Activated CD8-positive, alpha-beta memory T cell treated with anti-CD3 and anti-CD28 coated beads, Interleukin-2, amount 10 ng/mL, durations not matched to agents 7 days and 5 days (primary cell): ENCODE measurements at places on chromosomes 16 and 17.

- DNase-seq: no peak
These were observed 7.7 kb upstream of the CEP295NL start for GRCh38 chr17:78910497-78911284.

DNA sequence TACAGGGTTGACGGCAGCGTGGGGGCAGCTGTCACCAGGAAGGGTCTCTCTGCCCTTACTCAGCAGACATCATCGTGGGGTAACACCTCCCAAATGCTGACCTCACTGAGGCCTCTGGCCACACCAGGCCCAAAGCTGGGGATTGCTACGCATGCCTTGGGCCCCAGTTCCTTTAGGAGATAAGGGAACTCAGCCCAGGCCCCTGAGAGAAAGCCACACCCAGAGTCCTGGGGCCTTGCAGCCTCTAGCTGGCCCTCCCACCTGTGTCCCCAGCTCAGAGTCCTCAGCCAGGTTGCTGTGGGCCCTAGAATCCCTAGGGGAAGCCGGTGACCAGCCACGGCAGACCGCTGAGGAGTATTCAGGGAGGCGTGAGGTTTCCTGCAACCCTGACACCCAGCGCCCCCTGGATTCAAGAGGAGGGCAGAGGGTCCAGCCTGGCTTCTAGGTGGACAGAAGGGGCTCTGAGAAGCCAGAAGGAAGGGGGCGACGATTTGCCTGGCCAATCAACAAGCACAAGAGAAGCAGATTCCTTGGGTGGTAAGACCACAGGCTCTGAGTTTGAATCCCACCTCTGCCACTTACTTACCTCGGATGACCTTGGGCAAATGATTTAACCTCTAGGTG, 10.3 kb upstream of the GINS2 start:
- no peak for DNase-seq

DNA sequence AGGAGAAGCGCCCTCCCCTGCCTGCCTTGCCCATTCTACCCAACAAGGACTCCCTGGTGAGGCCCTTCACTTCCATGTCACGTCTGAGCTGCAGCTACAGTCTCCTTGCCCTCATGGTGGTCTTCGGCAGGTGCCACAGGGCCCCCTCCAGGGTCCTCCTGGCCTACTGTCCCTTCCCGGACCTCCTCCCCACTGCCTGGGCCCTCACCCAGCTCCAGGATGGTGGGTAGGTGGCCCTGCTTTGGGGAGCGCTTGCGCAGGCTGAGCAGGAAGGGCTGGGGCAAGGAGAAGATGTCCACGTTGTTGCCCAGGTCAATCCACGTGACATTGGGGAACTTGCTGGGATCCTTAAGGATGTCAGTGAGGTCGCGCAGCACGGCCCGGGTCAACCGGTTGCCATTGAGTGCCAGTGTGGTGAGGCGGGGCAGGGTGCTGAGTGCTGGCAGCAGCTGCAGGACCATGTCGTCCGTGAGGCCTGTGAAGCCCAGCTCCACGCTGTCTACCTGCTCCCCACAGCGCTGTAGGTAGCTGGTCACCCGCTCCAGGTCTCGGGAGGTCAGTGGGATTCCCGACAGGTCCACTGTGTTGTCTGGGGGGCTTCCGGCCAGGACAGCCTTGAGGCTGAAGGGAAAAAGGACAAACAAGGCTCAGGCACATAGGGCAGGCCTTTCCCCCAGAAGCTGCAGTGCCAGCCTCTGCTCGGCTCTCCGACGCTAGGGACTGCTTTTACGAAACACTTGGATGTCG, 28.3 kb downstream of the TRPV2 start:
- no peak for DNase-seq

DNA sequence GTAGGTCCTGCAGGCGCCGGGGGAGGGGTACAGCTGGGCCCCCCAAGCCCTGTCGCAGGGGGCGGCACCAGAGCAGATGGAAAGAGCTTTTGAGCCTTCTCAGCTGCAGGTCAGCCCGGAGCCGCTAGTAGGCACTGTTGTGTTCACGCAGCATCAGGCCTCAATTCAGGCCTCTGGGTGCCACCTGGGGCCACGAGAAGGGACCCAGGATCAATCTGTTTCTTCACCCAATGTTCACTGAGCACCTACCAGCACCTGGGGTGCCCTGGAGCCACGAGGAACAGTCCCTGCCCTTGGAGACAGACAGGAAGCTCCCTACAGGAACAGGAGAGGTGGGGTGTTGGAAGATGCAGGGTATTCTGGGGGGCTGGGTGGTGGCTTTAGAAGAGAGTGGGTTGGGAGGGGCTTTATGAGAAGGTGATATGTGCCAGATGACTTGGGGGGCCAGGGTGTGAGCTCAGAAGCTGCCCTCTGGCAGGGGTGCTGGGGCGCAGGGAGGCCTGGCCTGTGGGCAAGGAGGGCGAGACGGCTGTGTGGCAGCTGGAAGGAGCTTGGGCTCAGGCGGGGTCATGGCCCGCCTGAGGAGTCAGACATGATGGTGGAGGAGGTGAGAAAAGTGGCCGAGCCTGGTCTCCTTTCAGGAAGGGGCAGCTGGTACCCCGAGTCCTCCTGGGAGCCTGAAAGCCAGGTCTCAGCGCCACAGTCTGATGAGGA, 121.9 kb upstream of the GSE1 start:
- DNase-seq: peak; percentile 53

DNA sequence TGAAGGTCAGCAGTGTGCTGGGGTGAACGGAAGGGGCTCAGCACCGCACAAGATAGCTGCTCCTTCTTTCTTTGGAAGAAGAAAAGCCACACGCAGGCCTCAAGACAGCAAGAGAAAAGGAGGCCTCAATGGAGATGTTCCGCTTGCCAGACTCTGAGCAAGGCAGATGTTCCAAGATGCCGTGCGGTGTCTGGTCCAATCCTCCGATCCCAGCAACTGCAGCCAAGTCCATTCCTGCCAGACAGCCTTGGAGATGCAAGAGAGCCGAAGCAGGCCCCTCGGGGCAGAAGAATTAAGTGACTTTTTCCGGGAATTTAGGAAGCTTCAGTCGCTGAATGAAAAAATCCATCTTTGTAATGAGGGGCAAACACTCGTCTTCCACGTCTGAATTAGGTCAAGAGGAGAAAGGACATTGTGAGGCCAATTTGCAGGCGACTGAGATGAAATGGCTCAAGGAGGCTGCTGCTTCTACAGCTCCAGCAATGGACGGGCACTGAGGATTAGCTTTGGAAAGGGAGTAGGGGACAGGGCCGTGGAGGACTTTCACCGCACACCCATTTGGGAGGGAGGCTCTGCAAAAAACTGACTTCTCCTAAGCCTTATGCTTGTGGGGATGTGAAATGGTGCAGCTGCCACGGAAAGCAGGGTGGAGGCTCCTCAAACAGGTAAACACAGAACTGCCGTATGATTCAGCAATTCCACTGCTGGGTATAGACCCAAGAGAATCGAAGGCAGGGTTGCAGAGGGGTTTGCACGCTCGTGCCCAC, 44.7 kb downstream of the RPH3AL start:
- no peak for DNase-seq

DNA sequence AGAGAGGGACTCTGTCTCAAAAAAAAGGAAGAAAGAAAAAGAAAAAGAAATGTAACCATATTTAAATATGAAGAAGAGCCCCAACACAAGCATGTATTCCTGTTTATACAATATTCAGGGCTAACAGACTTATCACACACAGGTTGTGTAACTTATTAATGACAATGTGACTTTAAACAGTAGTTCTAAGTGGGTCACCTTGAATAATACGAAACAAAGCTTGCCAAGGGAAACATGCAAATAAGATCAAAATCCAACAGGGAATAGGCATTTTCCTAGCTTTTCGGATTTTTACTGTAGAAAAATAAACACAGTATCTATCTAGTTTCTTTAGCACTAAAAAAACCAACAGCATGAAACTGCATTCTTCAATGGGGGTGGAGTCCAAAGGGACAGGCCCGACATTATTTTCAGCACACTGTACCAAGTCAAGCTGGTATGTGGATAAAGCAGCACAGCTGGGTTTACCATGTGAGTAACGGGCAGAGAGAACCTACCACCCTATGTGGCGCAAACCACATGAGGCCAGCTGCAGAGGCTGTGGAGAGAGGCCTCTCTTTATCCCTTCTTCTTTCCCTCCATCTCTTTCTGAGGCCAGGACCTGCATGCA, 45.3 kb downstream of the TOM1L2 start:
- no peak for DNase-seq

DNA sequence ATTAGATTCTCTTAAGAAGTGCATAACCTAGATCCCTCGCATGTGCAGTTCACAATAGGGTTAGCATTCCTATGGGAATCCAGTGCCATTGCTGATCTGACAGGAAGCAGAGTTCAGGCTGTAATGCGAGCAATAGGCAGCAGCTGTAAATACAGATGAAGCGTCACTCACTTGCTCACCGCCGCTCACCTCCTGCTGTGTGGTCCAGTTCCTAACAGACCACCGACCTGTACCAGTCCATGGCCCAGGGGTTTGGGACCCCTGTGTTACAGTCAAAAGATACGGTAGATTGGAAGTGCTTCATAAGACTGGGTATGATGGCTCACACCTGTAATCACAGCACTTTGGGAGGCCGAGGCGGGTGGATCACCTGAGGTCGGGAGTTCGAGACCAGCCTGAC, 2.8 kb downstream of the STAT5A start:
- no peak for DNase-seq

DNA sequence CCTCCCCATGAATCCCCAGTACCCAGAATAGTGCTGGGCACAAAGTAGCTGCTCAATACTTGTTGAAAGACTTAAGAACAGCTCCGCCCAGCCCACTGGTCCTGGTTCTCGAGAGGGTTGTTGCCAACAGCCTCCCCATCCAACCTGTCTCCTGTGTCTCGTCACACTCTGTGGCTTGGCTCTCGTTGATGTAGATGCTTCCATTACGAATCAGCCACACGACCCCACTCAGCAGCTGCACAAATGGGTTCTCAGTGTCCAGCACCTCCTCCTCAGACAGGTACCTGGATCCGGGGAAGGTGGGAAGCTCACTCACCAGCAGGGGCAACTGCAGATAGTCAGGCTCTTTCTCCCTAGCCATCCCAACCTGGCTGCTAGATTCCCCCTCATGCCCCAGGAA, 2.1 kb downstream of the NAGPA start:
- no peak for DNase-seq

DNA sequence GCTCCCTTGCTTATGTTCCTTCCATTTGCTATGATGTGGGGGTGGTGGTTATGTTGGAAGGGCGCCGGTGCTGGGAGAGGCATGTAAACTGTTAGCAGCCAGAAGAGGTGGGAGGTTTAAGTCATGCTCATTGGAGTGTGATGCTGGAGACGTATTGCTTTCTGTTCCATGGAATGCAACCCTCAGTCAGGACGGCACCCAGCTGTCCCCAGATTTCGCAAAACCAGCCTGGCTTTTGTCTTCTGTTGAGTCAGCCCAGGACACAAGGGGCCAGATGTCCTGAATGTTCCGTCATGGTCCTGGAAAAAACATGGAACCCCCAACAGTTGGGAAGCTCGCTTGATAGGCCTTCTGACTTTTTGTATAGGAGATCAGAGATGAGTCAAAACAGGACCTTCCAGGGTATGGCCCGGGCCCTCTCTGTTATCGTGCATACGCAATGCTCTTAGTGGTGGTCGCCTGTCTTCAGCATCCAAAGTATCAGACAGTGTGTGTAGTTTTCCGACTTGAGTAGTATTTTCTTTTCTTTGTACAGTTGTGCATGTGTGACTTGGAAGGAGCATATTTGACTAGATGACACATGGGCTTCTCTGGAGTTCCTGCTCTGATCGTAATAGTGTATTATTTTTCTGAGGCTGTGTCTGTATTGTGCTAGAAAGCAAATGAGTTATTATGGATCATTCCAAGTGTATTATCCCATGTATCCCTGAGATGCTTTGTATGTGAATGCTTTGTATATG, 201.9 kb downstream of the SNX29 start:
- DNase-seq: no peak

- no peak for DNase-seq
These were observed 4.2 kb downstream of the BCL7C start for GRCh38 chr16:30889721-30890120.

DNA sequence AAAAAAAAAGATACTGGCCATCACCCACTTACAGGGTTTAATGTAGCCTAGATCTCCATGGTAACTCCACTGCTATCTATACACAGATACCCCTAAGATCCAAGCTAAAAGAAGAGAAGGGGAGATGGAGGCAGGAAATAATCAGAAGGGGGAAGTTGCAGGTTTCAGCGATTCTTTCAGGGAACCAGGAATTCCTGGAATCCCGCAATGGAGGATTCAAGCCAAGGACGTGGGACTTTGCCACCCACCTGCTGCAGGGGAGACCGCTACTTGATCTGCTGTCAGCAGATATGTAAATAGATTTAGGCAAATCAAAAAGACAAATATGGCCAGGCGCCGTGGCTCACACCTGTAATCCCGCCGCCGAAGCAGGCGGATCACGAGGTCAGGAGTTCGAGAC, 121.1 kb downstream of the AIPL1 start:
- DNase-seq: no peak

- no peak for DNase-seq
These were observed 103.8 kb downstream of the SSH2 start for GRCh38 chr17:29826114-29826692.

DNA sequence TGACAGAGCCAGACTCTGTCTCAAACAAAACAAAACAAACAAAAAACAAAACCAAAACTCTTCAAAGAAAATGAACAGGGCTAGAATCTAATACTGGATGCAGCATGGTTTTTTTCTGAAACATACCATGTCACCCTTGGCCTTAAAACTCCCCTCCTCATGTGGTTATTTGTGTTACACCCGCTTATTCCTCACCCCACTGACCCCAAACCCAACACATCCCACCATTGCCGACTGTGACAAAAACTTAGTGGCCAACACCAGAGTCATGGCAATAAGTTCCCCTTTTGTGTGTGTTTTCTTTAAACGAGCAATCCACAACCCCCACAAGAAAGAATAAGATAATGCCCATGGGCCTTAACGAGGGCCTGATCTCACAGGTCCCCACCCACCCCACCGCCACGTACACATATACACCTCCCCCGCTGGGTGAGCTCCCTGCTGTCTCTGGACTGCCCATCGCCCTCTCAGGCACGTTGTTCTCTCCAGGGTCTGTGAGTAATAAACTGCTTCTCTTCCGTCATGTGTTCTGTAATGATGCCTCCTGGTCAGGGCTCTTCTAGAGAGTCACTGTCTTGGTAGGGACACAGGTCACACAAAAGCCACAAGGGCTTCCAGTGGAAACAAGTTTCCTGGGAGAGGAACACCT, 16.8 kb upstream of the ENGASE start:
- DNase-seq: no peak

- no peak for DNase-seq
These were observed 23.2 kb downstream of the RNF157 start for GRCh38 chr17:76217081-76217480.

- no peak for DNase-seq
These were observed 13.9 kb upstream of the FZD2 start for GRCh38 chr17:44543213-44543904.

DNA sequence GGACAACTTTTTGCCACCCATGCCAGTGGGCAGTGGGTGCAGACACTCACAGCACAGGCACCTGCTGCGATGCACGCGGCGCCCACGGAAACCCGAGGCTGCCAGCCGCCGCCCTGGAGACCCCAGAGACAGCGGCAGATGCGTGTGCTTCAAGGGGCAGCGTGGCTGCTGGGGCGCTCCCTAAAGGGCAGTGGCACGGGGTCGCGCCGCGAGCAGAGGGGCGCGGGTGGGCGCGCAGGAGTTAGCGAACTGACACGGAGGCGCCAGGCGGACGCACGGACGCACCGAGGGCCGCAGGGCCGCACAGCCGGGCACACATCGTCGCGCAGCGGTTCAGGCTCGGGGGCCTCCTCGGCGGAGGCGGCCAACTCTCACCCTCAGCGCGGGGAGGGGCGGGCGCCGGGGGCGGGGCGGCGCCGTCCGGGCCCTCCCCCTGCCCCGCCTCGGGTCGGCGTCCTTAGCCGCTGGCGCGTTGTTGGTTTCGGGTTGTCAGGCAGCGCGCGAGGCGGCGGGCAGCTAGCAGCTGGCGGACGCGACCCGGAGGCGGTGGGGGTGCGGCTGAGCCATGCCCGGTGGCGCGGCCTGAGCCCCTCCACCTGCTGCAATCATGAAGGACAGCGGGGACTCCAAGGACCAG, at the start of gene KIF19:
Gene KIF19, plus strand, starts transcription at position 484 of the 637 bp plus-strand sequence. Its CDS starts 124 bp downstream, at position 608.
- DNase-seq: peak; percentile 79
